Frontal cortex (tissue), 4 donors: ENCODE measurements at places on chromosomes 3 and 15. TPM values are rescaled to one million over a fixed set of nuclear protein-coding genes. Genes with fewer than 3 reads are reported as not detected.

PCNP gene
- 124 TPM for total RNA-seq

GHSR gene
- 0.82 TPM for total RNA-seq

RBPMS2 gene
- total RNA-seq = under 0.01 TPM

KCNAB1 gene
- total RNA-seq = 31.4 TPM

ELL3 gene
- 1.2 TPM for total RNA-seq

ISL2 gene
- total RNA-seq = not detected

PLA2G4B gene
- total RNA-seq = 2.4 TPM

ZNF860 gene
- total RNA-seq = 2.0 TPM

DAZL gene
- total RNA-seq = not detected

COL7A1 gene
- total RNA-seq = 1.2 TPM

LIPC gene
- not detected for total RNA-seq

MED12L gene
- total RNA-seq = 6.1 TPM

FRMD5 gene
- 25.3 TPM for total RNA-seq

CHRD gene
- total RNA-seq = 2.0 TPM

FEZF2 gene
- 12.2 TPM for total RNA-seq
